HS-27A (cell line): ENCODE measurements at places on chromosomes 2 and 18.

DNA sequence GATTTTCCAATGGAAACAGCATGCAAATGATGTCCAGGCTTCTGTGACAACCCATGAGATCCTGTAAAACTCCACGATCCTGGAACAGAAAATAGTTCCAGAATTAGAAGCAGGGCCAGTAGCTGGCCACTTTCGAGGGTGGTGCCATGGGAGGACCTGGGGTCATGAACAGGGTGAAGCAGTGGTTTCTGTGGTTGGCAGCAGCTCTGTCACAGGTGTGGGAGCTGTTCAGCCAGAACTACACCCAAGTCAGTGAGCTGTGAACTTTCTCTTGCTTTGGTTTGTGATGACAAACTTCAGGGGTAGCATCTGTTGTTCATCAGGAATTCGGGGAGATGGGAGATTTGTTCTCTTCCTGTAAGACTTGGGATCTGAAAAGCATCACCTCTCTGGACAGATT lies 314.4 kb upstream of the NT5C1B start:
- DNase-seq: no peak

- DNase-seq: no peak
These were observed 85.8 kb downstream of the UXS1 start for GRCh38 chr2:106108351-106108750.

DNA sequence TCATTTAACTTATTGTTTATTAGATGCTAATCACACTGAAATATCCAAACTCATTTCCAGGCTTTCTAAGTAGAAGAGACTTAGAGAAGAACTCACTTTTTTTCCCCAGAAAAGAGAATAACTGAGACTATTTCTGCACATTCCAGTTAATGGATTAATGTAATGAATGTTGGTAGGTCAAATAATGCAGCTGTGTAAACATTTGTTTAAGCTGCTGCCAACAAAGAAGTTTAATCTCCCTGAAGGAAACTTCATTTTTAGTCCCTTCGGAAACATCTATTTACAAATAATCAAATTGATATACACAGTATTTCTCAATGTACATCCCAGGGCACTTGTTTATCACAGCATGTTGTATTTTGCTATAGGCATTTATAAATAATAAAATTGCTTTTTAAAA lies 126.9 kb downstream of the KCNS3 start:
- DNase-seq: no peak

DNA sequence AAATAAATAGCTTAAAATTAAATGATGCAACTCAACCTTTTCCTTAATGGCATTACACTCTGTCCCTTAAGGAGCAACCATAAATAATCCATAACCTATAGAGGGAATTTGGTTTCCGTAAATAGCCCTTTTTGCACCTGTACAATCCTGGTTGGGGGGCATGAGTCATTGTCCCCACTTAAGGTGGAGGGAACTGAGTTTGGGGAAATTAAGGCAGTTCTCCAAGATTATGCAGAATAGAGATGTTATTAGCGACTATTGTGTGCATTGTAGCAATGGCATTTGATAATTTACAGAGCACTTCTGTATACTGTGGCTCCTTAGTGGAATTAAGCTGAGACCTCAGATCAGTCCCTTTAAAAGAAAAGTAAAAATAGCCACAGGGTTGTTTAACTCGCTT lies 6.6 kb downstream of the MYCN start:
- DNase-seq: no peak

DNA sequence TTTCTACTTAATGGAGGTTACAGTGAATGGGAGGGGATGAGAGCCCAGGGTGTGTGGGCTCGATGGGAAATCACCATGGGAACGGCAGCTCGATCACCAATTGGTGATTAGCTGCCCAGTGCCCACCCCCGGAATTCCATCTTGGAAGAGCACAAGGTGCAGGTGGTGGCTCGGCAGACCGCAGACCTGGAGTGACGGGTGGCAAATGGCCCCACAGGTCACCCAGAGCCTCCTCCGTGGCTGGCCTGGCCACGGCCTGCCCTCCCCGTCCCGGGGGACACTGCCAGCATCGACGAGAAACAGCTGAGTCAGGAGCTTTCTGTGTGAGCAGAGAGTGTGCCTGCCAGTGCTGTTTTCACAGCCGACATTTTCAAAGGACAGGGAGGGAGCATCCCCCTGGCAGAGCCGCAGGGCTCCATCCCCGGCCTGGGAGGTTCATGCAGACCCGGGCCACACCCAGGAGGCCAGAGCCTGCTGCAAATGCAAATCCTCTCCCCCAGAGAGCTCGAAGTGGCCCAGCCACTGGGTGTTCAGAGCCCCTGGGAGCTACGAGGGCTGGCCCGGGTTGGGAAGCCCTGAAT lies 176.4 kb upstream of the MYT1L start:
- DNase-seq: no peak

GRCh38 chr2:208040199-208041171 lies 15.2 kb upstream of the PLEKHM3 start:
- no peak for DNase-seq
